ENCODE measurements at places on chromosomes 4 and X.

- DNase-seq: peak; percentile 88
Measured at GRCh38 chrX:70196961-70197720, 19.9 kb downstream of the DGAT2L6 start.

DNA sequence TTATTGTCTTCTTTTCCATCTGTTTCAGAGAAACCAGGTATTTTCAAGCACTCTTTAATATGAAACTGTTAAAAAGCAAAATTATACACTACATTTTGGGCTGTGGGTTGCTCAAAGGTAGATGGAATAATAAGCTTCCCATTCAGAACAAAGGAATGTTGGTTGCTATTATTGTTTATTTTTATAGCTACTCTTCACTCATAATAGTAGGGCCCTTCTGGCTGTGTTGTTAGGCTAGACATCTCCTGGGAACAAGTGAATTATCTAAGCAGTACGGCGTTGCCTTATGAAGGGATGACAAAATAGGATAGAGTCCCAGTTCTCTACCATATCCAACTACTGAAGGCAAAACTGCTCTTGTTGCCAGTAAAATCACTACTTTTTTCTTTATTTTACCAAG lies 34.2 kb downstream of the TENM3 start:
- DNase-seq: no peak

DNA sequence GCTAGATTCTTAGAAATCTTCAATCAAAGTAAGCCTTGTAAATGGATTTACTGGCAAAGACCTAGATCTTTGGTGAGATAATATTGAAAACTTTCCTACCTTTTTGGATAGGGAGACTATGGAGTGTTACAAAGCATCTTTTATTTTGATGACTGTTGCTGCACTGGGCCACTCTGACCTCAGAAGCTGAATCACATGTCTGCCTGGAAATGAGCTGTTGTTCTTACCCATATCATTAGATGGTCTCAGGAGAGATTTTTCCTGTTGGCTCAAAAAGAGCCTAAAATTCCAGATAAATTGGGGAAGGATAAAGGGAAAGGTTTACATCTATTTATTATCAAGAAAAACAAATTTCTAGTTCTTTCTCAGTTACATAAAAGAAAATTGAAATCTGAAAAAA lies 127.5 kb upstream of the BMP3 start:
- DNase-seq: no peak

GRCh38 chrX:132532913-132533312 lies 44.1 kb upstream of the MBNL3 start:
- DNase-seq: peak; percentile 66

DNA sequence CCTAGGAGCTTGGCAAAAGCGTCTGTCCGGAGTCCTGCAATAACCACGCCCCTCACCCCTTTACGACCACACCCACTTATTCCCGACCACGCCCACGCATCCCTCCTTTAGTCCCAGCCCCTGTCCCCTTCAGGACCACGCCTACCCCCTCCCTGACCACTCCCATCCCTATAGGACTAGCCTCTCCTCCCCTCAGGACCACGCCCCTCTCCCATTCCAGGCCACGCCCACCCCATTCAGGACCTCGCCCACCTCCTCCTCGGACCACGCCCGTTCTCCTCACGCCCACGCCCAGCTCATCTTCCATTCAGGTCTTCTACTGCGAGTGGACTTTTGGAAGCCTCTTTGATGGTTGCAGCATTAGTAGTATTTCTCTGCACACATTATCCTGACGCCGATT lies 131.2 kb upstream of the STX18 start:
- peak; percentile 69 for DNase-seq

- DNase-seq: no peak
Measured at GRCh38 chr4:98546910-98547594, 111.4 kb downstream of the TSPAN5 start.

GRCh38 chr4:15117270-15117946 lies 115.1 kb downstream of the CPEB2 start:
- DNase-seq: no peak

DNA sequence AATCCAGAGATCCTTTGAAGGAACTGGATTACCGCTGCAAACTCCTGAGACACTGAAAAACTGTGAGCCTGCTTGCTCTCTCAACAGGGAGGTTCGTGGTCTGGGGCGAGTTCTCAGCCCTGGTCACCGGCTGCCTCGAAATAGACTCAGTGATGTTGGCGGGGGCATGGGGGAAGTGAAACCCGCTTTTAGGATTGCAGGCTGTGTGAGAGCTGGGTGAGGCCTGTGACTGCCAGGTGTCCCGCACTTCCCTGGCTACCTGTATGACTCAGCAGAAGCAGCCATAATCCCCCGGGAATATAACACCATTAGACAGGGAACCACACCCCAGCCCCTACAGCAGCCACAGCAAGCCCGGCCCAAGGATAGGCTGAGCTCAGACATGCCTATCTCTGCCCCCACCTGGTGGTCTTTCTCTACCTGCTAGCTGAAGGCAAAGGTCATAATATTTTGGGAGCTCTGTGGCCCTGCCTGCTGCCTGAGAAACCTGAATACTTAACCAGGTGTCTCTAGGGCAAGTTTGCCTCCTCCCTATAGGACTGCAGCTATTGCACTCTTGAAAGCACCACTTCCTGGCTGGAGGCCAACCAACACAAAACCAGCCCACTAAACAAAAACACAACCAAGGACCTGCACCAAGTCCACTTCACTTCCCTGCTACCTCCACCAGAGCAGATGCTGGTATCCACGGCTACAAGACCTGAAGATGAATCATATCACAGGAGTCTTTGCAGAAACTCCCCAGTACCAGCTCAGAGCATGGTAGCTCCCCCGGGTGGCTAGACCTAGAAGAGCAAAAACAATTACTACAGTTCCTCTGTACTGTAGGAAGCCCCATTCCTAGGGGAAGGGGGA lies 202.0 kb downstream of the RRAGB start:
- DNase-seq: peak; percentile 9

DNA sequence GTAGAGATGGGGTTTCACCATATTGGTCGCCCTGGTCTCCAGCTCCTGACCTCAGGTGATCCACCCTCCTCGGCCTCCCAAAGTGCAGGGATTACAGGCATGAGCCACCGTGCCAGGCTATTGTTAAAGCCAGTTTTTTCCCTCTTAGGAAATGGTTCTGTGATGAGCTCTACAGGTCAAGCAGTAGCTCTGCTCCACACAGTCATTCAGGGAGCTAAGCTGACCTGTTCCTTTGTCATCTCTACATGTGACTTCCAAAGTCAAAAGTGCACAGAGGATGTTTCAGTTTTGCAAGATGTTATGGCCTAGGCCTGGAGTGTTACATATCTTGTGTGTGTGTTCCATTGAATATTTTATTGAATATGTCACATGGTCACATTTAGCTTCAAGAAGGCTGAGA lies 11.4 kb downstream of the MCUB start:
- DNase-seq: no peak

DNA sequence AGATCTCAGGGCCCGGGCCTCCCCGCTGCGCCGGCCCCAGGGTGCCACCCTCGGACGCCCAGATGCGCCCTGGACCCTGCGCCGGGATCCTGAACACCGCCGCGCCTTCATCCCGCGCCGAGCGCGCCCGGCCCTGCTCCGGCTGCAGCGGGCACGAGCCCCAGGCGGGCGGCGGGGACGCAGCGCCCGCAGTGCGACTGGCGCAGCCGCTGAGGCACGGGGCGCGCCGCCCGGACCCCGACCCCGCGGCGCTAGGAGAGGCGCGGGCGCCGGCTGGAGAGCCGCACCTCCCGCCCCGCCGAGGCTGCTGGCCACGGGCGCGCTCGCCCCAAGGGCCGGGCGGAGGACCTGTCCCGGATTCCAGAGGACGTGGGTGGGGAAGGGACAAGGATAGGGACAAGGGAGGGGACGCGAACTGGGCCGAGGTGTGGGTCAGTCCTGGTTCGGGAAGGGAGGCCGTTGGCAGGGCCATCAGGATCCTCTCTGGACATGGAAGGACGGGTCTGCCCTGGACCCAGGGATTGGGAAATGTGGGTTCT lies 1.1 kb downstream of the ZFYVE28 start:
- DNase-seq: no peak

- no peak for DNase-seq
Measured at GRCh38 chr4:16692524-16692923, 205.9 kb downstream of the LDB2 start.

GRCh38 chr4:89899152-89899551 lies 4.5 kb downstream of the MMRN1 start:
- DNase-seq: no peak

DNA sequence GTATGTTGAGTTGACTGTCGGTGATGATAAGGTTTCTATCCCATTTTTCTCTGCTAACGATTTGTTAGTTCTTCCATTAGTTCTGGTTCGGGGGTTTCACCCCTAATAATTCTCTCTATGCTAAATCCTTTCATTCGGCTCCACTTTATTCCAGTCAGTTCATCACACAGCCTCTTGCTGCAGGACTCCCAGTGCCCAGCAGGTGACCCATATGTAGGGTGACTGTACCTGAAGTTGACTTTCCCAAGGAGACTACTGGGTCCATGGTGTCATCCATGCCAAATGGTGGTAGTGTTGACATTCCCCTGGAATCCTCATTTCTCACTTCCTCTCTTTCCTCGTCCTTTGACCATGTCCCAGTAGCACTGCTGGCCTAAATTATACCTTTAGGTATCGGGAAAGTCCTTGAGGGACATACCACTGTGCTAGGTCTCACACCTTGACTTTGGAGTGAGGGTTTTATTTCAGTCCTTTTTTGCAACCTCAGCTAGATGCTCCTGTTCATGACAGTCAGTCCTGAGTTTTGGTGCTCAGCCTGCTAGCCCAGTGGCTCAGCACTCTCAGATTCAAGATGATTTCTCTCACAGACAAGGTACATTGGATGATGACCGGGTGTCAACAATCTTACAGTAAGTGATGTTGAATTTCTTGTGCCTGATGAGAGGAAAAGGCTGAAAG lies 105.1 kb upstream of the ARHGAP24 start:
- DNase-seq: no peak

GRCh38 chr4:92304606-92305005 lies 840 bp downstream of the GRID2 start:
- no peak for DNase-seq

All from PC-3 (cell line).